ENCODE measurements at places on chromosomes 3 and 15.

- DNase-seq = no peak
Measured at GRCh38 chr3:170128259-170128976, 53.1 kb downstream of the PHC3 start.

GRCh38 chr3:155641956-155642355 is 102.9 kb downstream of the PLCH1 start:
- no peak for DNase-seq

GRCh38 chr3:152365766-152366593 is 97.3 kb downstream of the MBNL1 start:
- peak; percentile 54 for DNase-seq

DNA sequence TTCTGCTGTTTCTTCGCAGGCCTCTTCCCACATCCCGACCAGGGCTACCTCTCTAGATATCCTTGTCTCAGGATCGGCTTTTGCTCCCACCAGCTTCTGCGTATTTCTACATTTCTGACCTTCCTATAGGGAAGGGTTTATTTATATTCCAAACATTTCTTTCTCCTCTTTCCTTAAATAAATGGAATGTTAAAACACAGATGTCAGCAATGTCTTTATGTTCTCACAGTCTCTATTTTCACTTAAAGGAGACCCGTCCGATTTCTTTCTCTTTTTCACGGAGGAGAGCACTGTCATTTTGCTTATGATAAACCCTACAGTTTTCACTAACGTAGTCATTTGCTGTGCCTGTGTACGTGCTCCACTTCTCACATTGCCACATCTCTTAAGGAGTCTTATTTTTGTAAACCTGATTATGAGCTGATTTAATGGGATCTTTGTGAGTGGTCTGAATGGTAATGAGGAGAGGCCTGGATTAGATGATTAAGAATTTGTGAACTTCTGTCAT is 630 bp downstream of the KIF15 start:
- DNase-seq = peak; percentile 9

DNA sequence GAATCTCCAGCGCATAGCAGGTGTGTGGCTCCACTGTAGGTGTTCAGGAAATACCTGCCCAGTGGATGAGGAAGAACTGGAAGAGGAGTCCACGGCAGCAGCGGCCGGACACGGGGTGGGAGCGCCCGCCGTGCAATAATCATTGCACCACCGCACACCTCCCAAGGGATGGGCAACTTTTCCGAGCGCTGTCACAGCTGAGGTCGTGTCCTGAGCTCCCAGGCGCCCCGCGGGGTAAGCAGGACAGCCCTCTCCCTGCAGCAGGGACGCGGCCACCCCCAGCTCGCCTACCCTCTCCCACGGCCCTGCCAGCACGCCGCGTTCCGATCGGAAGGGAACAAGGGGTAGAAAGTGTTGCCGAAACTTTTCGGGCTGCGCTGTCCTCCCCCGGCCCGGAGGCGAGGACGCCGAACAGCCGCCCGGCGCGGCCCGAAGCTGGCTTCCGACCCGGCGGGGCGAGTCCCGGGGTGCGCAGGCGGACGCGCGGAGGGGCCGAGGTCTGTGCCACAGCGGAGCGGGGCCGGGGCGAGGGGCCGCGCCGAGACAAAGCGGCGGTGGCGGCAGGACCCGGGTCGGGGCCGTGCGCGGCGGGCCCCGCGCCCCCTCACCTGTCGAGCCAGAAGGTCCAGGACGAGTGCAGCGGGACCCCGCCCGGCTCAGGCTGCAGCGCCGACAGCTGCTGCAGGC is 475 bp downstream of the EIF4E3 start:
- no peak for DNase-seq

Data from renal cortical epithelial cell (primary cell).